ENCODE measurements at places on chromosomes 2 and 18.

DNA sequence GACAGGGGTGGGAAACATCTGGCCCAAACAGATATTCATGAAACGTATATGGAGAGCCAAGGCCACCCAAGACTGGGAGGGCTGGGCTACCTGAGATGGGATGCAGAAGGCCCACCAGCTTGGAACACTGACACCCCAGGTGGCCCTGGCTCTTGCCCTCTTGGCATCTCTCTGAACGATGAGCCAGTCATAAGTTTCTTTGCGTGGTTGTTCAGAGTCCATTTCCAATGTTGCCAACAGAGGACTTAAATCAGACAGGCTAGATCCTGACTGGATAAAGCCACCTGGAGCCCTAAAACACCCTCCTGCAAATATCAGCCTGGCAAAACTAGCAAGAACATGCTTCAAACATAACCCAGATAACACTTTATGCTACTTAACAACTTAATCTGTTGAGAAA is 42.6 kb downstream of the LPIN2 start:
- DNase-seq, result no peak

DNA sequence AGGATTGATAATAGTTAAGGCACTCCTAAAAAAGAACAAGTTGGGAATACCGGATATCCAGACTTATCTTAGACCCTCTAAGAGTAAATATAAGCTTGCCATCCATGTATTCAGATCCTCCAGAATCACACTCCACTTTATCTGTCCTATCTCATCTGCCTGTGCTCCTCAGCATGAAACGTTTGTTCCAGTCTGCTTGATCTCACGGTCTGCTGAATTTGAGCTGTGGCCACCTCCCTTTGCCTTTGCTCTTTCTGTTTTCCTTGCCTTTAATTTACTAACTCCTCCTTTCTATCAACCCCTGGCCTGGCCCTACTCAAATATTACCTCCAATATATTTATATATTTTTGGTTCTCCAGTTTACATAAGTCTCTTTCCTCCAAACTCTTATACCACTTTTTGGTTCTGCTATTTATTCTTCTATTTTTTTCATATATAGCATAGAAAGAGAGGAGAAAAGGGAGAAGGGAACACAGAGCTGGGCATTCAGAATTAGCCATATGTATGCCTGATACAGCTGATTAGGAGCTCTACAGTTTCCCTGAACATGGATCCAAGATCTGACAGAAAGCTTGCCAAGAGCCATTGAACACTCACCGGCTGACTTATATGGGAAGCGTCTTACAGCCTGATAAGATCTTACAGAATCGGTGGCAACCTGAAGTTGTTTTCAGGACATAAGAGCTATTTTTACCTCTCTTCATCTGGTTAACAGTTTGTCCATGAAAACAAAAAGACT is 21.8 kb upstream of the DNAJC27 start:
- DNase-seq, result no peak

GRCh38 chr2:190136259-190136658 is 73.7 kb upstream of the MSTN start:
- DNase-seq, result no peak

DNA sequence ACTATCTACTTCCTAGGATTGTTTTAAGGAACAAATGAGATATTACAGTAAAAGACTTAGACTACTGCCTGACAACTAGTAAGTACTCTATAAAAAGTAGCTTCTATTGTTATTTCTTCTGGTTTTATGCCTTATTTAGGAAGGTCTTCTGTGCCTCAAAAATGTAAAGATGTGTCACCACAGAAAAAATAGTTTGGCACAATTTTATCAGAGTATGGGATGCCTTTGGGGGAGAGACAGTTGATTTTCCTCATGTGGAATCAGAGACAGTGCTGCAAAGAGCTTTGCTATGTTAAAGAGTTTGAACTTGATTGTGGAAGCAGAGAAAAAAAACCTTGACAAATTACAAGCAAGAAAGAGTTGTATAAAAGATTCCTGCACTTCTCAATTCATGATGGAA is 98.4 kb downstream of the EHBP1 start:
- DNase-seq, result no peak

DNA sequence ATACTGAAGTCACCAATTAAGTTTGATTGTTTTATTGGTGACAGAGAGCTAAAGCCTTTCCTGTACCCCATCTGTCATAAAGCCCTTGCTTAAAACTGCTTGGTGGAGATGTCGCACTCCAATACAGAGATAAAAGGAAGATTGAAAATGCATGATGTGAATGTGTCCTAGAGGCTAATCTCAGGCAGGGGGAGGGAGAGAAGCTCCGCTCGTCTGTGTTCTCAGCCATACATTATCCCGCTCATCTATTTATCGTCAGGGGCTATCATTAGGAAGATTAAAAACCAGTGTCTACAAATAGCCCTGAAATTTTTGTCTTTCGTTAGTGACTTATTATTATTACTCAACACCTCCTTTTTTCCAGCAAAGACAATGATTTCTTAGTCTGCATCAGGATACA is 110.3 kb downstream of the CMPK2 start:
- DNase-seq, result no peak

GRCh38 chr18:63890950-63891304 is 3.4 kb downstream of the SERPINB2 start:
- DNase-seq, result no peak

- DNase-seq, result no peak
Observed at GRCh38 chr2:238573916-238574315, 147.2 kb downstream of the ASB1 start.

DNA sequence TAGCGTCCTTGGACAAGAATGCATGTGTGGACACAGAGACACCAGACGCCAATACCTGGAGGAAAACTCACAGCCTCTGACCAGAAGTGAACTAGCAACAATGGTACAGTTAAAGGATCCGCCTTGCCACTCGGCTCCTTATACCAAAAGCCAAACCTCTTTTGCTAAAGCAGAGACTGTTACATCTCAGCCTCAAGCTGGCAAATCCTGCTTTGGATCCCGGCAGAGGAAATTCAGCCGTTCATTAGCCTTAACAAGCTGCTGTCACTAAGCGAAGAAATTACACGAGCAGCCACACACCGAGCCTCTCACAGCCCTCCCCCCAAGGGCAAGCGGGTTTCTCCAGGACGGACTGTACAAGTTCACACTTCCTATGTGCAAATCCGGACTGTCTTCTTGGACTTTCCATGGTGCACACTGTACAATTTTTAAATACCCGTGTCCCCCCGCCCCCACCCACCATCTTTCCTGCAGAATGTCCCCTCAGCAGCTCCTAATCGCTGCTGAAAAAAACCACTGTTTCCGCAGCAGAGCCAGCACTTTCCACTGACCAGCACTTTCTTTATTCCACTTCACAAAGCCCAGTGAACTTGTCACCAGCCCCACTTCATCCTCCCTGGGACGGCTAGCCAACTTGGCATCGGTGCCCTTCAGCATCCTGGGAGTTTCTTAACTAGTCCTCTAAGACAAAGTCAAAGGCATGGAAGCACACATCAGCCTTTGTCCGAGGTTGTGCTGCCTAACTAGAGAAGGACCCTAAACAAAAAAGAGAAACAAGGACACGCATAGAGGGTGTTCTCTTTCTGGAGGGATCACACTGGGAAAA is 1.5 kb downstream of the KLF7 start:
- peak; percentile 85 for DNase-seq

GRCh38 chr18:54218299-54218698 is 6.2 kb downstream of the MBD2 start:
- DNase-seq, result no peak

DNA sequence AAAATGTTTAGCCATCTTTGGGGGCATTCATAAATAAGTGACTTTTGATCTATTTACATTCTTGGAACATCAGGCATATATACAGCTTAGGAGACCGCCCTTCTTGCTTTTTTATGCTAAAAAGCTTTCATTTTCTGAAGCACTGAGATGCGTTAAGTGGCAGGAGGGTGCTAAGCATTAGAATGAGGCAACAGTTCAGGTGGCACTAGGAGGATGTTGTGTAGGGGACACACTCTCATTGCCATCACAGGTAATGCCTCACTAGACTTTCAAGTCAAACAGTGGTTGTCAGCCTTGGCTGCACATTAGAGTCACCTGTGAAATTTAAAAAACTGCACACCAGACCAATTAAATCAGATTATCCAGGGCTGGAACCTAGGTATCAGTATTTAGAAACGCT is 39.1 kb downstream of the EHBP1 start:
- no peak for DNase-seq

GRCh38 chr2:11889101-11889850 is 142.8 kb downstream of the LPIN1 start:
- no peak for DNase-seq

DNA sequence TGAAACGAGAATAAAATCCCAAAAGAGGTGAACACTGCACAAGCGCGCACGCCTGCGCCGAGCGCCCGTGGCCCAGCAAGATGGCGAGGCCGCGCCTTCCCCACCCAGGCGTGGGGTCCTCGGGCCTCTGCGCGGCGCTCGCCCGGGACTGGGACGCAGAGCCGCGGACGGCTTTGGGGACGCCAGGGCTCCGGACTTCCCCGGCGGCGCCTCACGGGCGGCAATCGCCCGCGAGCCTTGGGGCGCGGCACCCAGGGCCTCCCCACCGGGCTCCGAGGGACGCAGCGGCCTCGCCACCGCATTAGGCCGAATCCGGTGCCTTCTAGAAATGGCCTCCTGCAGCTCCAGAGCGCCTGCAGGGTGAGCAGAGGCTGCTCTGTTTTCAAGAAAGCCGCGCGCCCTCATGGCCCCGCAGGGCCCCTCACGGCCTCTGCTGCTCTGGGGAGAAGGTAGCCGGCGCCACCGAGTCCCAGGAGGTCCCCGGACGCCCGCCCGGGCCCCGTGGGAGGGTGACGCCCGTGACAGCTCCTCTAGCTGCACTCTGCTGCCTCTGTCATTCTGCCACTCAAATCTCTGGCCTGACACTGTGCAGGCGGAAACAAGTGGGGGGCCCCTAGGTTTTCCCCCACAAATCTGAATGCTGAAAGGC is 35.9 kb upstream of the POMC start:
- no peak for DNase-seq

- DNase-seq, result no peak
Observed at GRCh38 chr2:241003047-241003360, 4.6 kb downstream of the SNED1 start.

GRCh38 chr2:46297546-46298271 is 502 bp downstream of the EPAS1 start:
- DNase-seq, result no peak

DNA sequence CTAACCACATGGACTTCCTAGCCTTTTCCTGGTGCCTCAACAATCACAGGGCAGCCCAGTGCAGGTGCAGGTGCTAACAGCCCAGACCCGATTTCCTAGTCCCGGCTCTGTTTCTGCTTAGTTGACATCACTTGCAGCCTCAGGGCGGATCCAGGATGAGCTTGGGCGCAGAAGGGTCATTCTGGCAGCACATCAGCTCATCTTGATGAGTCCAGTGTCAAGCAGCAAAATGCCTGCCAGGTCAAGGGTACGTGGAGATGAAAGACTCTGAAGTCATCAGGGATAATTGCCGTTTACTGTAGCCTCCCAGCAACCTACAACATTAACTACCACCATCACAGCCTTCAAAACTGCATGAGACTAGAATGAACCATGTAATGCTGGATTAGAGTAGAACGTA is 39.4 kb upstream of the EFHD1 start:
- no peak for DNase-seq

- DNase-seq, result no peak
Observed at GRCh38 chr2:75465317-75465984, 95.3 kb downstream of the EVA1A start.

DNA sequence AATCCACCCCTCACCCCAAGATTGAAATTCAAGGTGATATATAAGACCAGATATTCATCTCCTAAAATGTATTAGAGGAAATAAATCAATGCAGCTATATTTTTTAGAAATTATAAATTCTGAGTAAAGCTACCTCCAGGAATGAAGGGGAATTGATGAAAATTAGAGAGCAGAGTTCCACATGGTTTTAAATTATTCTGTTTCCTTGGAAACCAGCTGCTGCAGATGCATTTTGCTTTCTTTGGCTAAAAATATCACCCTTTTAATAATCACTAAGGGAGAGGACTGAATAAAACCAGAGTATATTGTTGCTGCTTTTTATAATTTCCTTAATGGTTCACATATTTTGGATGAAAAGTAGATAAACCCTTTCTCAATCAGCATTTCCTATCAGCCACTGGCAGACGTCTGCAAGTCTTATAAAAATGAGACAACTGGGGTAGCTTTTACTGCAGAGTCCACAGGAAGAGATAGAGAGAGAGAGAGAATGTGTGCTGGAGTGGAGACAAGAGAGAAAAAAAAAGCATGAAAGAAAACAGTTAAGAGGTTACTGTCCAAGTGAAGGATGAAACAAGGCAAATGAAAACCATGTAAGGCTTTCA is 2.0 kb downstream of the CSRNP3 start:
- DNase-seq, result no peak

GRCh38 chr18:46856973-46857372 is 60.3 kb downstream of the PIAS2 start:
- peak; percentile 42 for DNase-seq

DNA sequence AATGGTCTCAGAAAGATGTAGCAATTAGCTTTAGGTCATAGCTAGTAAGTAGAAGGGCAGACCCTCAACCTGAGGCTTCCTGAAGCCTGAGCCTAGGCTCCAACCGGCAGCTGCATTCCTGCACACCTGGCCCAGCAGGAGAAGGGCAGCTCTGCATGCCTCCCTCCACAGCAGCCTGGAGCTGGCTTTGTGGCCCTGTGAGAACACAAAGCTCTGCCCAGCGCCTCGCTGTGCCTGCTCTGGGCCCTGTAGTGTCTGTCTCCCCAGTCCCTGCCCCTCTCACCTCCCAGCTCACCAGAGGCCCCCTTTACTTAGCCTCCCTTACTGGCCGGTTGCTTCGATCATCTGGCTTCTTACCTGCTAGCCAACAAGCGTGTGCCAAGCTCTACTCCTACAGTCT is 6.7 kb downstream of the TMEM214 start:
- DNase-seq, result no peak

- no peak for DNase-seq
Observed at GRCh38 chr2:207409517-207409916, 120.2 kb upstream of the CREB1 start.

GRCh38 chr2:127449414-127449813 is 31.2 kb downstream of the PROC start:
- DNase-seq, result no peak

- no peak for DNase-seq
Observed at GRCh38 chr2:19857100-19857499, 44.7 kb downstream of the TTC32 start.

DNA sequence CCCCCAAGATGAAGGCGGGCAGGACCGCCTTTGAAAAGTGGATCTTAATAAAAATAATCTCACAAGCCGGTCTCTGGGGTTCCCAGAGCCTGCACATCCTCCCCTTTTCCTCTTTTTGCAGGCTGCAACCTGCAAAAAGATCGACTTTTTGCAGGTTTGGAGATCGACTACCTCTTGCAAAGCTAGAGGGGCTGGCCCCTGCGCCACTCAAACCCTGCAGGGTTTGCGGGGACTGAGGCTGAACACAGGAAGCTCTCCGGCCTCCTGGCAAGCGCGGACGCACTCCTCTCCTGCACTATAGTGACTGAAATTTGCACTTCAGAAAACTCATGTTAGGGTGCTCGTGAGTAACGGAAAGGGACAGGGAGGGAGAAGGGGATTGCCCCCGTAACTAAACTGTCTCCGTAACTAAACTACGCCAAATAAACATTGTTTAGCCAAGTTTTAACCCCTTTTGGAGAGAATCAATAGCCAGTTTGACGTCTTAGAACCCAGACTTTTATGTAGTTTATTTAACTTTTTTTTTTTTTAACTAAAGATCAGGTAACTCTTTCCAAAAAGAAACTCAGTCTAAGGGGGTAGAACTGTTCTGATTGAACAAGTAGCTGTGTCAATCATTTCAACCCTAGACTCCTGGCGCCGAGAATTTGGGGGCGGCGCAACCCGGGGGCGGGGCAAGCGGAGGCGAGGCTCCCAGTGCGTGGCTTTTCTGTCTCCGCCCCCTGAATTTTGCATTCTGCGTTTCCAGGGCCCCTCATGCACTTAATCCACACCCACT is 2.5 kb downstream of the IGFBP5 start:
- DNase-seq, result no peak

- DNase-seq, result peak; percentile 87
Observed at GRCh38 chr2:15984368-15985255, 44.3 kb downstream of the MYCN start.
